ENCODE measurements at places on chromosomes 3 and 15.

GRCh38 chr15:73926219-73927002, at the start of gene LOXL1:
LOXL1 (plus strand) TSS chr15:73926462; CDS start chr15:73926784, 322 bp downstream.
- peak; percentile 95 for DNase-seq

- DNase-seq, result no peak
These were observed 42.5 kb upstream of the RFX7 start for GRCh38 chr15:56286213-56286612.

- no peak for DNase-seq
These were observed 163.1 kb downstream of the ROBO1 start for GRCh38 chr3:79604681-79605080.

DNA sequence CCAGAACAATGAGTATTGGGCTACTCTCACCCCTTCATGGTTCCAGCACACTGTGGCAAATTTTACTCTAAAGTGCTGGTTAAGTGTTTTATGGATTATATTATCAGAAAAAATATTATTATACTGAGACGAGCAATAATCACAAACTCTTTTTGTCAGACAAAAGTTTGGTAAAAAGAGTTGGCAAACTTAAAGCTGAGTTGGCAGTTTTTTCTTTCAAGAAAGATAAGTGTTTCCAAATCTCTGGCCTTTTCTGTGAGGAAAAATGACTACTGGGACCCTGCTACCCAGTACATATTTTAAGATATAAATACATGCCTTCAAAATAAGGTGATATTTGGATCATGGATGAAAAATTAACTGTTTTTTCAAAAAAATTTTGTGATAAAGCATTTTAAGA, 471.5 kb upstream of the IL12A start:
- DNase-seq, result no peak

DNA sequence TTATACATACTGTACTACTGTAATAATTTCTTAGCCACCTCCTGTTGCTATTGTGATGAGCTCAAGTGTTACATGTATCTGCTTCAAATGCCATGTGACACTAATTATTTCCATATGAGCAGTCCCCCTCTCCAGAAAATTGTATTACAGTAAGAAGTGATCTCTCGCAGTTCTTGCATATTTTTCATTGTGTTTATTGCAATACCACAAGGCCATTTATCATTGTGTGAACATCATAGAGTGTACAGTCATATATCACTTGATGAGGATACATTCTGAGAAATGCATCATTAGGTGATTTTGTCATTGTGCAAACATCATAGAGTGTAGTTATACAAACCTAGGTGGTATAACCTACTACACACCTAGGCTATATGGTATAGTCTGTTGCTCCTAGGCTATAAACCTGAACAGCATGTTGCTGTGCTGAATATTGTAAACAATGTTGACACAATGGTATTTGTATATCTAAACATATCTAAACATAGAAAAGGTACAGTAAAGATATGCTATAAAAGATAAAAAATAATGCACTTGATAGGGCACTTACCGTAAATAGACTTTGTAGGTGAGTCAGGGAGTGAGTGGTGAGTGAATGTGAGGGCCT, 189.6 kb upstream of the MLF1 start:
- peak; percentile 3 for DNase-seq

GRCh38 chr3:45995236-45996192, at the start of gene FYCO1:
FYCO1 (minus strand) TSS chr3:45995824; CDS start chr3:45984910, 10,914 bp downstream.
- DNase-seq, result peak; percentile 97

DNA sequence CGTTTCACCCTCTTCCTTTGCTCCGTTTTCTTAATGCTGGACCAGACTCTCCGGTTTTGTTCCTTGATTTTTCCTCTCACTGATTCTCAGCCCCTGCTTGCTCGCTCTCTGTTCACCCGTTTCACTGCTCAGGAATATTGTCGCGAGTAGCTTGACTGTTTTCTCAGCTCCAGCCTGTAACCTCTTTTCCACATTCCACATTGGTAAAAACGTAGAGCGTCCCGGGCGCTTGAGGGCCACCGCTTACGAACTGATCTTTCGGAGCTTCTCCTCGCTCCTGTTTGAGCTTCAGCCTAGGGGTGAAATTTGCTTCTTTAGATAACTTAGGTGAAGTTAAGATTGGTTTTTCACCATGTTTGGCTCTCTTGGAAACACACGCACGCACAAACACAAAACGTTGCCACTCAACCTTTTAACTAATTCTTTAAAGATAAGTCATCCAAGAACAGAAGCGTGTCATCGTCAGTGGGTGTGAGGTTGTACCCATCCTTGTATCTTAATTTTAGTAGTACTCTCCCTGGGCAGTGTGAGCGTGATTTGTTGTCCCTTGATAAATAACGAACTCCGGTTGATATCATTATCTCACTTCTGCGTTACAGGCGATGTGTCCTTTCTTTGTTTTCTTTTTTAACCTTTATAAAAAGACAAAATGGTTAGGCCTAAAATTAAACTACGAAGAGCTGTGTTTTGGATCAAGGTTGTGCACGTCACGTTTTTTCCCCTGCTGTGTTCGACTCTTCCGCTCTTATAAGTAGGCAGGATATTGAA, 1.0 kb downstream of the PAK2 start:
- peak; percentile 56 for DNase-seq

GRCh38 chr3:191740712-191741111, 279.7 kb downstream of the PYDC2 start:
- no peak for DNase-seq

DNA sequence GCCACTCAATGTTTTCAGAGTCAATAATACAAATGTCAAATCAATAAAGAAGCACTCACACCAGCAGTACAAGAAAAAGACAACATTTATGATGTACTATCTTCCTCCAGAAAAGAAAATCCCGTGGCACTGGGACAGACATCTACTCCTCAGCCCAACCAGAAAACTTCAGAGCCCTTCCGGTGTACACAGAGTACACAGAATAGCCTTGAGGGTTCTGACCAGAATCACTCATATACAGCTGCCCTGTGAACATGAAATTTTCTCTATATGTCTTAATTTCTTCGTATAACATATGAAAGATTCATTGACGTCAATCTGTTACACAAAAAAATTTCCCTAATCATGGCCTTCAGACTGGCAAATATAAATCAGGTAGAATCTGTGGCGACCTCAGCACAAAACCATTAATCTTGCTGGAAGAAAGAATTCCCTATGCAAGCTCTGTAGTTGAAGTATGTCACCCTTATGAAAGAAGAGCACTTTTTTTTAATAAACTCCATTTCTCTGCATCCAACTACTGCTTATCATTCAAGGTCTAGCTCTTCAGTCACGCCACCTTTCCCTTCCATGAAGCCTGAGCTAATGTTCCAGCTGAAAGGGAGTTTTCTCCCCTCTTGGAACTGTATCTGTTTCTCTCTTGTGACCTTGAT, 53.8 kb upstream of the PLAAT1 start:
- no peak for DNase-seq

GRCh38 chr3:78881501-78881900, 886.3 kb downstream of the ROBO1 start:
- peak; percentile 9 for DNase-seq

- peak; percentile 28 for DNase-seq
These were observed 228.2 kb upstream of the ZPLD1 start for GRCh38 chr3:102206511-102207031.
